HL-60 (cell line): ENCODE measurements at places on chromosomes 6 and 20.
A peak's percentile ranks its signal among the peaks of the same experiment; 100 is the strongest.

GRCh38 chr6:136846046-136846445, 23.7 kb downstream of the PEX7 start:
- DNase-seq = peak; percentile 46

DNA sequence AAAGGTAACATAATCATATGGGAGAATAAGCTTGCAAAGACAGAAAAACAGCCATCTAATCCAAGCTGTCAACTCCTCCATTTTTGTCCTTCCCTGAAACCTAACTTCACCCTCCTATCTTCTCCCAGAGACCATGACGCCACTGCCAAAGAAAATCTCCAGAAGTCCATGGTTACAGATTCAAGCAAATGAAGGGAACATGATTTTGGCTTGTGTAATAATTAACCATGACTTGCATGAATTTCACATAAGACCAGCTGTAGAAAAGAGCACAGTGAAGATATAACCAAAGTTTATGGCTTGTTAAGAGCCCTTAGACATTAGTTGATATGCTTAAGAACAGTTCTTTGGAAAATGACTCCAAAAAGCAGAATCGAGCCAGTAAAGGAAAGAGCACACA, 342.1 kb upstream of the NRSN1 start:
- no peak for DNase-seq

DNA sequence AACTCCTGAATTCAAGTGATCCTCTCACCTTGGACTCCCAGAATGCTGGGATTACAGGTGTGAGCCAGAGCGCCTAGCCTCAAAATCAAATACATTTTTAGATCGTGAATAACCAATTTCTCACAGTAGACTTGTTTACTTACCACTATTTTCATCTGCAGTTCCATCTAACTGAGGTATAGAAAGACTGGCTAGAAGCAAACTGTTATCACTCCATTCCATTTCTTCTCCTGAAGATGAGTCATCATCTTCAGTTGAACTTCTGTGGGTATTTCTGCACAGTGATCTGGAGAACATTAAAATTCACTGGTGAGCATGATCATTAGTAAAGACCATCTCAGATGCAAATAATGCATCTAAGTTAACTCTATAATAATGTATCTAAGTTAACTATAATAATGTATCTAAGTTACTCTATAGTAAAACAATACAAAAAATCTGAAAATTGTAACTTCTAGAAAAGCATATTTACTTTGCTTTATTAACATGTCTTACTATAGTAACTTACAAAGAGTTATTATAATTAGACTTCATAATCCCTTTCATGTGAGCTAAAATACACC, 105.4 kb downstream of the REV3L start:
- DNase-seq = no peak

DNA sequence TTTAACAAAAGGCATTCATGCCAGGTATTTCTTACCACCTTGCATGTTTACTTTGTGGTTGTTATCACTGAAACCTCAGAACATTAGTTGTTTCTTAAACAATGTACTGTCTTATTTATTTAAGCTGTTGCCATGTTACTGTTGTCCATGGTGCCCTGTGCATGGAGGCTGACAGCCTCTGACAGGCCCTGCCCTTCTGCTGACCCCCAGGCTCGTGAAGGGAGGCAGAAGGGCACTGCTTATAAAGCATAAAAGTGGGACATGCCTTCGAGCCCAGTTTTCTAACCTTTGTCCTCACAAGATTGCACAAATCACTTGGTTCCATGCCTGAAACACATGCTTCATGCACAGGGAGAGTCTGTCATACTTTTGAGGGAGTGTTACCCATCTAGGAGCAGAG, 46.7 kb upstream of the CLIC5 start:
- DNase-seq = no peak

GRCh38 chr6:13248053-13248452, 80.3 kb downstream of the TBC1D7 start:
- no peak for DNase-seq

GRCh38 chr6:144158133-144158532, 7.8 kb downstream of the STX11 start:
- DNase-seq = no peak

DNA sequence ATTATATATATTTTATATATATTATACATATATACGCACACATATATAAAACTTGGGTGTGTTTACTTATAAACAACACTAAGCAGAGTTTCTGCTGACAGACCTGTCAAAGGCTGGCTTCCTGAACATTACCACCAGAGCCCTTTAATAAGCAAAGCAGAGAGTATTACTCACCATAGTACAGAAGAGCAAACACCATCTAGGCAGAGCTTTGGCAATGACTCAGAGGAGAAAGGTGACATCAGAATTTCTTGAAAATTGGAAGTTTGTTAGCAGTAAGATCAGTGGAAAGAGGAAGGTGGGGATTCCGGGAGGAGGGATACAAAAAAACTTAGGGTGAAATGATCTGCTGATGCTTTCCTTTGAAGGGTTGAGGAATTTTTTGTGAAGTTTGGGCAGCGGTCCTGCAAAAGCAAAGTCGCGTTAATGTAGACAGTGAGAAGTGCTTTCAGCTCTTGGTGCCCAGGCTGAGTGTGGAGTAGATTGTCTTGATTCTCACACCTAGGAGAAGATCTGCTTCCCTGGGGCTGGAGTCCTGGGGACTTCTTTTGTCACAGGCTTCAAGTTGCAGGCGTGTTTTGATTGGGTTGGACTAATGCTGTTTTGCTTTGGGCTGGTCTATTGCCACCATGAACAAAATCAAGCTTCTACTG, 109.6 kb upstream of the BACH2 start:
- no peak for DNase-seq

- no peak for DNase-seq
Measured at GRCh38 chr6:50655848-50656453, 57.4 kb upstream of the TFAP2D start.

GRCh38 chr6:139144490-139145085, 9.7 kb downstream of the HECA start:
- DNase-seq = no peak

DNA sequence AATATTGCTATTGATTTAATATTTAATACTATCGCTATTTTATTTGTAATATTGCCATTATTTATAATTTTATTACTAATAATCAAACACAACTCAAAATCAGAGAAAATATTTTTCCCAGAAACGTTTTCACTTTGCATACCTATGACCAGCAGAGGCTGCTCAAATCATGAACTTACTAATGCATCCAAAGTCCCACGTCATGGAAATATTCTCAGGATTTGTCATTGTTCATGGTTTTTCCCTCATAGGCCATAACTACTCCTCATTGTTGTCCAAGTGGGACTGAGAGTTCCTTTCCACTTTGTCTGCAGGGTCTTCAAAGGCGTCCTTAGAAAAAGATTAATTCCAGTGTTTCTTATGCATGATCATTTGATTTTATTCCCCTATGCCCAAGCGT, 344.8 kb downstream of the THBS2 start:
- DNase-seq = no peak

GRCh38 chr6:156912431-156912830, 135.3 kb downstream of the ARID1B start:
- DNase-seq = no peak

GRCh38 chr20:21714297-21715192, 9.1 kb downstream of the PAX1 start:
- DNase-seq = no peak

DNA sequence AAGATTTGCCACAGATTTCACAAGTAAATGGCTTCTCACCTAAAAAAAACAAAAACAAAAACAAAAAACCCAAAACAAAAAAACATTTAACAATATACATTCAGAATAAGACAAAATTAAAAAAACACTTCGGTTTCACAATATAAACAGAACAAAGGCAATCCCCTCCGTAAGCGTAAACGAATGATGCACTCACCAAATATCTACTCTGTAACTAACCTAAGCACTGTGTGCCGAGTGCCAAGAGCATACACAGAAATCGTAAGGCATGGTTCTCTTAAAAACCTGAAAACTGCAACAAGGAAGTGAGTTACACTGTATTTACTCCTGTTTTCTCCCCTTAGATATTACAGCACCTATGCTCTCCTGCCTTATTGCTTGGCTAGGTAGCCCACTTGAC, 12.1 kb upstream of the MICAL1 start:
- no peak for DNase-seq

DNA sequence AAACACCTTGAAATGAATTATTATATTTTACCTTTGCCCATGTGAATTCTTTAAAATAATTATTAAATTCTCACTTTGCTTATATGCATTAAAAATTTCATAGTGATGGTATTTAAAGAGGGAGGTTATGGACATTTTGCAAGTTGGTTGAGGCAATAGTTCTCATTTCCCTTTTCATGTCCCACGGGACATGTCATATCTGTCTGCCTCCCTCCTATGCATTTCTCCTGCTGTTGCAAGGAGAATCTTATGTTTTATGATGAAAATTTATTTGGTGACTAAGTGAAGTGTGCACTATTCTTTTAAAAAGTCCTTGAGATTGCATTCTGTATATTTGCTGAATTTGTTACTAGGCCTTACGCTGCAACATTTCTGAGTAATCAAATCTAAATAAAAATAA, 67.2 kb downstream of the UTRN start:
- DNase-seq = peak; percentile 59

GRCh38 chr20:2817891-2818595, 1.9 kb downstream of the TMEM239 start:
- no peak for DNase-seq

DNA sequence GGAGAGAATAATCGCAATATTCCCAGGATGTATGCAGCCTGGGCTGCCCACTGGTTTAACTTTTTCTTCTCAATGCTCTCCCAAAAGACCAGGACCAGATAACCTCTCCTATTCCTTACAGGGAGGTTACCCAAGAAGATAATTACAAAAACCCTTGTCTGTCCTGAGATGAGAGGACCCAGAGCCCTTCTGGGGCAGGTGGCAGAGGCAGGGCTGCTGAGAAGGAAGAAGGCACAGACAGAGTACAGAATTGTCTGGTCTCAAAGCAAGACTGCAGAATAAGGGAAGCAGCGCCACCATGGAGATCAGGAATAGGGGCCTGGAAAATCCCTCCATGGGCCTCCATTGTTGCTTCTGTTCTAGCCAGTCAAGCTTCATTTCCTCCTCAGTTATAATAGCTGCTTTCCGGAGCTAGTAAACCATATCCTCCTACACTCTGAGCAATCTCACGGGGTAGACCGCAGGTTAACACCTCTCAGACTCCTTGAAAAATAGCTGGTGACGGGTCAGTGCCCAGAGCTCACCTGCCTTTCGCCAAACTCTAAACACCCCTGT, 463 bp upstream of the HLA-DMB start:
- DNase-seq = peak; percentile 6

DNA sequence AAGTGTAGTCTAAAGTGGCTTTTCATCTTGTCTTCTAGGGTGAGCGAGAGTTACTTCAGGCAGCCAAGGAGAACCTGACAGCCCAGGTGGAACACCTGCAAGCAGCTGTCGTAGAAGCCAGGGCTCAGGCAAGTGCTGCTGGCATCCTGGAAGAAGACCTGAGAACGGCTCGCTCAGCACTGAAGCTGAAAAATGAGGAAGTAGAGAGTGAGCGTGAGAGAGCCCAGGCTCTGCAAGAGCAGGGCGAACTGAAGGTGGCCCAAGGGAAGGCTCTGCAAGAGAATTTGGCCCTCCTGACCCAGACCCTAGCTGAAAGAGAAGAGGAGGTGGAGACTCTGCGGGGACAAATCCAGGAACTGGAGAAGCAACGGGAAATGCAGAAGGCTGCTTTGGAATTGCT, 27.1 kb downstream of the C20orf173 start:
- DNase-seq = peak; percentile 86

DNA sequence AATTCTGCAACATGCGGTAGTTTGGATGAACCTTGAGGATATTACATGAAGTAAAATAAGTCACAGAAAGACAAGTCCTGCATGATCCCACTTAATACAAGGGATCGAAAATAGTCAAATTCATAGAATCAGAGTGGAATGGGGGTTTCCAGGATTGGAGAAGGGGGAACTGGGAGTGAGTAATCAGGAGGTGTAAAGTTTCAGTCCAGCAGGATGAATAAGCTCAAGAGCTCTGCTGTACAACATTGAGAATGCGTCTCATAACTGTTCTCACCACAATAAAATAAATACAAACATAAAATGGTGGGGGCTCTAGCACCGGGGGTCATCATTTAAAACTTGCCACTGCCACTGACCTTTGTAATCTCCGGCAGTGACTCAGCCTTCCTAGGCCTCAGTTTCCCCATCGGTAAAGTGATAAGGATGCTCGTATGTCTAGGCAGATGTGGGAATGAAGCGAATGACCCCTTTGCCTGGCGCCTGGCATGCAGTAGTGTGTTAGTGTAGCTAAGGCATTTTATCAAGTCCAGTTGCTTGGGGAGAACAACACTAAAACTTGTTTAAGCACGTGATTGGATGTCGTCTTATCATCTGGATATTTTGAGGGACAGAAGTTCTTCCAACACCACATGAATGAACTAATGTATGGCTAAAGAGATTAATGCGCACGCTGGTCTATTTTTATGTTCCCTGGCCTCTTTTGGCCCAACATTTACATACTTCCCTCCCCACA, 421.1 kb downstream of the QKI start:
- no peak for DNase-seq

- no peak for DNase-seq
Measured at GRCh38 chr6:6640926-6641325, 52.4 kb downstream of the LY86 start.
